Activated CD4-positive, alpha-beta T cell treated with anti-CD3 and anti-CD28 coated beads, Interleukin-2, Interleukin-4, amounts not matched to agents 100 ng/mL and 50 ng/mL, durations not matched to agents 16 hours and 8 hours (primary cell): ENCODE measurements at places on chromosomes 16 and 17.

GRCh38 chr17:11737313-11737679 is 139.0 kb downstream of the DNAH9 start:
- no peak for DNase-seq

DNA sequence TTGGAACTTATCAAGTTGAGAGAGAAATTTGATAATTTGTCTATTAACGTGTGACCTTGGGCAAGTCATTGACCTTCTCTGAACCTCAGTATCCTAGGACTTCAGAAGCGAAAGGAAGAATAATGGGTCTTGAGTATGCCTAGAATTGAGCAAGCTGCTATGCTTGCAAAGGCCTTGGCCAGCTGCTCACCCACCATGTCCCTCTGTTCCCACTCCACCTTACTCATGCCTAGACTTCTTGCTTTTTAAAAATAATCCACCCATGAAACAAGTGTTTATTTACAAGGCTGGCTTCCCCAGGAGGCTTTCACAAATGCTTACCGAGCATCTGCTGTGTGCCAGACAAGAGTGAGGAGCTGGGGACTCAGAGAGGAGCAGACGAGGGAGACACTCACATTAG is 590.6 kb downstream of the MAF start:
- DNase-seq: no peak

DNA sequence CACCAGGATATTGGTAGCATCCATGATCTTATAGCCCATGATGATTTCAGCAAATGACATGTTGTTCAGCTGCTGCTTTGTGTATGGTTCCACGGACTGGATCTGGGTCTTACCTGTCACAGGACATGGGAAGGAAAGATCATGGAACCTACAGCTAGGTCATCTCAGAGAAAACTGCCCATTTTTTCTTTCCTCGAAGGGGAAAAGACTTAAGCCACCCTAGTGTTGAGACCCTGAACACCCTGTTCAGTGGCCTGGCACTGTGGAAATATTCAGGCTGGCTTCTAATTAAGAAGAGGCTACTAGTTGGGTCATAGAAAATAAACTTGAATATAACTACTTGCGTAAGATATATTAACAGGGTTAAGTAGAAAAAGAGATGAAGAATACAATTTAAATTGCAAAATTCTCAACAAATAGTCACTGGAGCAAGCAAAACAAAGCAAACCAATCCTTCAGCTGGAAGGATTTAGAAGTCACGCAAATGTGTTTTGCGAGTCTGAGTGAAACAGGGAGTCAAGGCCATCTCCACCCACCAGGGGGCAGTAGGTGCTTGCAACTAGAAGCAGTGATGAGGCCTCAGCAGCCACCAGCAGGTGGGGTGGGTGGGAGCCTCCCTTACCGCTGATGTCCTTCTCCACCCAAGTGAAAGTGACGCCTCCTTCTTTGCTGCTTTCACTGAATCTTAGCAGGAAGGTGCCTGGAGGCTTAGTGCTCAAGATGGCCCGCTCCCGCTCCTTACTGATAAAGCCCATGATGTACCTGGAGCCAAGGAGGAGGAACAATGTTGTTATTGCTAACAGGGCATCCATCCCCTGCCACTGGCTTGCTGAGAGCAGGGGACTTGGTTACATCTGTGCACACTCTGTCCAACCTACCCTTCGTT is 34.3 kb downstream of the STAT5A start:
- DNase-seq: peak; percentile 93

- no peak for DNase-seq
Observed at GRCh38 chr17:34110315-34110714, 144.8 kb upstream of the CCL2 start.

DNA sequence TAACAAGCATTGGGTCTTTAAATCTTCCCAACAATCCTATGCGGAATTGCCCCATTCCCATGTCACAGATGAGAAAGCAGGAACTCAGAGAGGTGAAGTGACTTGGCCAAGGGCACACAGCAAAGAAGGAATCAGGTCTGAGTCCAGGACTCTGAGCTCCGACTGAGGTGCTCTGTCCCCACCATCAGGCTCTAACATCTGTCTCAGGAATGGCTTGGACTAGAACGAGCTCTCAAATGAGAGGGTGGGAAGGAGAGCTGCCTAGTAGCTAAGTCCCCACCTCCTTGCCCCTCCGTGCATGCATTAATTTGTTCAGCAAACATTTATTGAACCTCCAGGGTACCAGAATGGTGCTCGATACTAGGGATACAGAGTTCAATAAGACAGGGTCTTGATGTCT is 26.7 kb downstream of the ABCC3 start:
- no peak for DNase-seq

DNA sequence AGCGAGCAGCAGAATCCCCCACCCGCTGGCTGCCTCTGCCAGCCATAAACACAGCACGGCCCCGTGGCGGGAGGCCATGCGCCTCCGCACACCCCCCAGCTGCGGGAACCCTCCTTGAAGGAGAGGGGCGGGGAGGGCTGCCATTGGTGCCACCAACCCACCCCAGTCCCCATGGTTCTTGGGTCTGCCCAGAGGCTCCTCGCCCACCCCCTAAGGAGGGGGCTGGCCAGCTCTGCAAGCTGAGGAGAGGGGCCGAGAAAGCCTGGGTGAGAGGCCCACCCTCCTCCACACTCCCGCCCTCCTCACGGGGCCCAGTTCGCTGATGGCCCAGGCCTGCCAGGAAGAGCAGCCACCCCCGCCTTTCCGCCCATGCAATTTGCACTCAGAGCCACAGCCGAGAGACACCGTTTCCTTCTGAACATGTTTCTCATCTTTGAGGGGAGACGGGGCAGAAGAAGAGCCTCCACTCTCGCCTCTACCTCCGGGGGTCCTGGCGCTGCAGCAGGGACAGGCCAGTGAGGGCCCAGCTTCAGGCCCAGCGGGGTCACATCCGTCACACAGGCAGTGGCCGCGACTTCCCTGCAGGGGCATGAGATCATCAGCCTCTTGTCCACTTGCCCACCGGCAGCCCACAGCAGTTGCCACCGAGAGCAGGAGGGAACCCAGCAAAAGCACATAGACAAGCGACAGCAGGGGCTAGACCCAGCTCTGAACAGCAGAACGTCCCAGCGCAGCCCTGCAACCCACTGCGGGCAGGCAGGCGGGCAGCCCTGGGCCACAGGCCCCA is 23.0 kb downstream of the KATNB1 start:
- no peak for DNase-seq

DNA sequence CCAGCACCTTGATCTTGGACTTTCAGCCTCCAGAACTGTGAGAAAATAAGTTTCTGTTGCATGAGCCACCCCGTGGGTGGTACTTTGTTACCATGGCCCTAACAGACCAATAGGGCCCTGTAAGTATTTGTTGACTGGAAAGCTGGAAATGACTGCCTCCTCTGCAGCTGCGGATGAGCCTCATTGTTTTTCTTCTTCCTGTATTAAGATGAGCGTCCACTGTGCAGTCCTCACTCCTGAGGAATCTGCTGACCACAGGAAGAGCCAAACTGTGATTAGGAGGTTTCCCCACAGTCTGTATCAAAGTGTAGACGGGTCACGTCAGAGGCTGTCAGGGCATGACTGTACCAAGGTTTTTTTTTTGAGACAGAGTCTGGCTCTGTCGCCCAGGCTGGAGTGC is 12.2 kb upstream of the AKTIP start:
- no peak for DNase-seq

DNA sequence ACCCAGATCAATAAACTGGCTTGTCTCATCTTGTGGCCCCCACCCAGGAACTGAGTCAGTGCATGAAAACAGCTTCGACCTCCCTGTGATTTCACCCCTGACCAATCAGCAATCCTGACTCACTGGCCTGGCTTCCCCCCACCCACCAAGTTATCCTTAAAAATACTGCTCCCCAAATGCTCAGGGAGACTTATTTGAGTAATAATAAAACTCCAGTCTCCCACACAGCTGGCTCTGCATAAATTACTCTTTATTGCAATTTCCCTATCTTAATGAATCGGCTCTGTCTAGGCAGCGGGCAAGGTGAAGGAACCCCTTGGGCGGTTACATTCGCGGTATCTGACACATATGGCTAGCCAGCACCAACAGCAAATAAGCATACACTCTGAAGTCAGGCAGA is 9.8 kb upstream of the RABEP1 start:
- peak; percentile 4 for DNase-seq

- DNase-seq: no peak
Observed at GRCh38 chr17:78789663-78790181, 7.6 kb upstream of the CYTH1 start.

GRCh38 chr17:74211141-74211911 is 2.0 kb upstream of the TTYH2 start:
- DNase-seq: no peak

- peak; percentile 54 for DNase-seq
Observed at GRCh38 chr17:45172541-45173286, 11.0 kb downstream of the HEXIM2 start.

GRCh38 chr17:17494499-17494869 is 1.7 kb downstream of the RASD1 start:
- no peak for DNase-seq

DNA sequence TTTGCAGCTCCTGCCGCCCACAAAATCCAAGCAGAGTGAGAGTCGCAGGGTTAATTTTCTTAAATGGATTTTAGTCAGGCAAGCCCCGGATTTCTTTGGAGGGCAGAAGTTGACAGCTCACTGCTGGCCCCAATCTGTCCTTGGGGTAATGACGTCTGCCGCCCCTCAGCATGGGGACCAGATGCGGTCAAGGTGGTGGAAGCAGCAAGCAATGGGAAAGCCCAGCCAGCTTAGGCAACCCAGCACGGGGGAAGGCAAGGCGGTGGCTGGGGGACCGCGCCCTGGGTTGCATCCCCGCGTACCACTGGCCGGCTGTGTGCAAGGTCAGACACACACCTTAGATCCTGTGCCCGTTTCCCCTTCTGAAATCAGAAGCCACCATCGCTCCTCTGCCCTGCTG is 321.7 kb downstream of the C16orf95 start:
- DNase-seq: no peak
